ENCODE measurements at places on chromosomes 11 and 22.

DNA sequence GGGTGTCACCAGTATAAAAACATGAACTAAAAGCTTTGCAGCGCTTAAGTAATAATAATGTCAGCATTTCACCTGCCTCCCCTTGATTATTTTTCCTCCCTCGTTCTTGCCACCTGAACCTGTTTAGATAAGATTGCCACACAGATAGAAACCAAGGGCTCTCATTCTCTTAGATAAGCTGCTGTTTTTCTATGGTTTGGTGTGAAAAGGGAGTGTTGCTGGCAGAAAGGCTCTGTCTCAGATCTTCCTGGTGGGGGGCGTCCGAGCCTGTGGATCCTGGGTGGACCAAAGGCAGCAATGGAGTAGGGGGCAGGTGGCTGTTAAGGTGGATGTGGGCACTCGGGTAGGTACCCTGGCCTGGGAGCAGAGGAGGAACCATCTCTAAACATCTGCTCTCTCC is 147.5 kb downstream of the ST3GAL4 start:
- DNase-seq = no peak

DNA sequence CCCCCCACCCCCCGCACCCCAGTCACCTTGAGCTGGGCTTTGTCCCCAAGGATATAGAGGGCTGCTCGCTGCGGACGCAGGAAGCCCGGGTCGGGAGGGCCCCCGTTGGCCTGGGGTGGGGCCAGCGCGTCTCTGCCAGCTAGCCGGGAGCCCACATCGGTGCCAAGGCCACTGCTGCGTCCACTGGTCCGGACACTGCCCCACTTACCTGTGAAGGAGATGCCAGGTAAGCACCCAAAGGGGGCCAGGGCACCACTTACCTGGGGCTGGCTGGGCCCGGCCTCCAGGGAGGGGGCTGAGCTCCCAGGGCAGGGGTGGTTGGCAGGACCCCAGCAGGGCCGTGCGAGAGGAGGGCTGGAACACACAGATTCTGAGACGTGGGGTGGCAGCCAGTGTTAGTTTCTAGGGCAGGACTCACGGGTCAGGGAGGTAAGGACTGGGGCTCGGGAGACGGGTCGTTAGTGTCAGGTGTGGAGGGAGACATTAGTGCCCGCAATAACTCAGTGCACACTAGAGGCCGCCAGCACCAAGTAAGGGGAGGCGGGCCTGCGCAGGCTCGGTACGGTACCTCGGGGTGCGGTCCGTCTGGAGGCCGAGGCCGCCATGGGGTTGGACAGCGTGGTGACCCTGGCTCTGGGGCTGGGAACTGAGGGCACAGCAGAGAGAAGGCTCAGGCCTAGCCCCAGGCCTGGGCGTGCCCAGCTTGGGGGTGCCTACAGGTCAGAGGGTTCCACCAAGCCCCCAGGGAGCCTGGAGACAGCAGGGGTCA is 18.2 kb downstream of the SBF1 start:
- DNase-seq = no peak

DNA sequence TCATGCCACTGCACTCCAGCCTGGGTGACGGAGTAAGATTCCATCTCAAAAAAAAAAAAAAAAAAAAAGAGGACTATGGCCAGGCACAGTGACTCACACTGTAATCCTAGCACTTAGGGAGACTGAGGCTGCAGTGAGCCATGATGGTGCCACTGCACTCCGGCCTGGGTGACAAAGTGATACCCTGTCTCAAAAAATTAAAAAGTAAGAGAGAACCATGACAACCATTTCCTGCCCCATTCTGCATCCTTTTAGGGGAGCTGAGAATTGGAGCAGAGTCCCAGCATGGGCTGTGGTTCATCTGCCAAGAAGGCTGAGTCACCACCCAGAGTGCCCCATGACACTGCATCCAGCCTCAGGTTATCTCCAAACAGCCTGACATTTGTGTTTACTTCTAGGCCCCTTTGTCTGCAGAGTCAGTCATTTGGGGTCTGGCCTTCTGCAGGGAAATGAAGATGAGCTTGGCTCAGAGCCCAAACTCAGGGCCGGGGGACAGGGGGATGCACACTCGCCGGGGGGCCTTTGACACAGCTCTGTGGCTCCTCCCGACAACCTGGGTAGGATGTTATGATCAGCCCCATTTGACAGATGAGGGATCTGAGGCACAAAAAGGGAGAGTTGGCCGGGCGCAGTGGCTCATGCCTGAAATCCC is 4.7 kb downstream of the CSDC2 start:
- no peak for DNase-seq

DNA sequence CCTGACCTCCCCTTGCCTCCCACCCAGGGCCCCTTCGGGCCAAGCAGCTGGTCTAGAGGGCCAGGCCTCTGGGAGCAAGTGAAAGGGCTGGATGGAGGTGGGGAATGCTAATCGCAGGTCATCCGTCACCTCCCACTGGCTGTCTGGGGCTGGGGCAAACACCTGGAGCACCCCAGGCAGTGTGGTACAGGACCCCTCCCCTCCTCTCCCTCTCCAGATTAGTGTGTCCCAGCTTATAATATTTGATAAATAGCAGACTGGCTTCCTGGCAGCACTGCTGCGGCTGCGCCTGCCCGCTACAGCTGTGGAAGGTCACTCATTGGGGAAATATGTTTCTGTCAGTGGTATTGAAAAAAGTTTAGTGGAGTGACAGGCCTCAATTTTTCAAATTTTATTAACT is 90.7 kb upstream of the PHOX2A start:
- no peak for DNase-seq

DNA sequence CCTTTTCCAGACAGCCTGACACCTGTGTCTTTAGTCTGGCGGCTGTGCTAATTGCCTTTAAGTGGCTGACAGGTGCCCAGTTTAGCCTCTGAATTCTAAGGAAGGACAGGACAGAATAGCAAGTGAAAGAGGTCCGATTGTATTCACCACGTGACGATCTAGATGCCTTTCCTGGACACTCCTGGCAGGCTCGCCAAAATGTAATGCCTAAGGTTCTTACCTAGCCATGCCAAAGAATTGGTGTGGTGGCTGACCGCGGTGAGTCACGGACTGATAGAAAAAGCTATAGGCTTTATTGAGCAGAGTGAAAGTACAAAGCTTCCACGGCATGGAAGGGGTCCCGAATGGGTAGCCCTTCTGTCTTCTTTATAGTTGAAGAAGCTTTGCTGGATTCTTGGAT is 26.7 kb downstream of the ANKRD42 start:
- DNase-seq = no peak

DNA sequence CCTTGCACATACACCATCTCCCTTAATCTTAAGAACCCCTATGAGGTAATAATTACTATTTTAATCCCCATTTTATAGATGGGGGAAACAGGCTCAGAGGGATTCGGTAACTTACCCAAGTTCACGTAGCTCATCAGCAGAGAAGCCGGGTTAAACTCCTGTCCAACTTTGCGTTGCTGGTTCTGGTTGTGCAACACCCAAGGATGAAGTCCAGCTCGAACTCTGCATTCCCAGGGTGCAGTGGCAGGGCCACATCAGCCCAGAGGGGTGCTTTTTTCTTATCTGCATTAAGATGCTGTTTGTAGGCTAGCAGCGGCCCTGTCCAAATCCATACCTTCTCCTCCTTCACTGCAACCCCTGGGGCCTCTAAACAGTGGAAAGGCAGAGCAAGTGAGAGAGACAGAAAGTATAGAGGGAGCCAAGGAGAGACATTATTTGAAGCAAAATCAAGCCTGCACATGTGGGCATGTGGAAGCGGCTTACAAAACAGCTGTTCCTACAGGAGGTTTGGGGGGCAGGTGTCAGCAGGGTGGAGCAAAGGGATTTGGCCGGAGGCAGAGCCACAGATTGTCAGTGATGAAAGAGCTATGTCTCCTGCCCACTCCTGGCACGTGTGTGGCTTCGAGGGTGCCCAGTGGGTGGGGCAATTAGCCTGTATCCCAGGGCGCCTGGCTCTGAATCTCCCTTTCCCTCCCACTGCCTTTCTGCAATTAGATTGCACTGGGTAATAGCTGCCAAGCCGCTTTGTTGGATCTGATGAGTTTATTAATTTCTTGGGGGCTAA is 129.5 kb upstream of the TBCEL start:
- no peak for DNase-seq

DNA sequence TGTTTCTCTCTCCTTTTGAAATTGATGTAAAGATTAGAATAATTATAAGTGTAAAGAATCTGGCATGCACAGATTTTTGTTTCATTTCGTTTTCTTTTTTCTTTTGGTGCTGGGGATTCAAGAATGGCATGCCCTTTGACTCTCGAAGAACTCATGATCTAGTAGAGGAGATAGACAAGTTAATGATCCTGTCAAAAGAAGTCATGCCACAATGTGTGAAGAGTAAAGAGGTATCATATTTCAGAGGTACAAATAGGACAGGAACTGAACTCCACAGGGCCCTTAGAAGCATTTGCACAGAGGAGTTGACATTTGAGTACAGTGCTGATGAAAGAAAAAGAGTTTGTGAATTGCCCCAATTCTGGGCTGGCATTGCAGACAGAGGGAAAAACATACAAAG is 708.0 kb upstream of the ARHGAP42 start:
- no peak for DNase-seq

- no peak for DNase-seq
Observed at GRCh38 chr11:134313821-134314607, 17.8 kb upstream of the GLB1L2 start.

DNA sequence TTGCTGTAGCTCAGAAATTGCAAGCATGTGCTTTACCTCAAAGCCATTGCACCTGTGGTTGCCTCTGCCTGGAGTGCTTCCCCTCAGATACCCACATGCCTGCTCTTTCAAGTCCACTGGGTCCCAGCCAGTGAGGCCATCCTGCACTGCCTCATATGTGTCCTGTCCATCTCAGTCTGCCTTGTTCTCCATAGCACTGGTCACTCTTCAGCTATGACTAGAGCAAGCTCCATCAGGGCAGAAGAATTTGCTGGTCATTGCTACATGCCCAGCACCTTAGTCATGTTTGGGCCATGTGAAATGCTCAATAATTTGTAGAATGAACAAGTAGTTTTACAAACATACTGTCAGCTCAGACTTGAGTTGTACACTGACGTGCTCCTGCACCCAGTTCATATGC is 64.4 kb upstream of the HORMAD2 start:
- DNase-seq = no peak

GRCh38 chr11:36270701-36271100 is 18.5 kb downstream of the COMMD9 start:
- no peak for DNase-seq

DNA sequence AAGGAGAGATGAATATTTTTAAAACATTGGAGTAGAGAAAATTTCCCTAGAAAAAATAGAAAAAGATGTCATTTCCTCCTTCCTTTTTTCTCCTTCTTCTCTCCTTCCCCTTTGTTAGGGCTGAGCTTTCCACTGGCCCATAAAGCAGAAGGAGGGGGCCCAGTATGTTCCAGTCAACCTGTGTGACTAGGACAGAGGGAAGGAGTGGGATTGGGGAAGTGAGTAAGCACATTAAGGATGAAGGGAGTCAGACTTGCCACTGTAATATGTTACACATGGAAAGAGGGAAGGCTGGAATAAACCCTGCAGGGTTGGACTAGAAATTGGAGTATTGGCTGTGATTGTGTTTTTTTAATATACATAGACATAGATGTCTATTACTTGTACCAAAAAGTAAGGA is 20.1 kb upstream of the SPINDOC start:
- DNase-seq = no peak

DNA sequence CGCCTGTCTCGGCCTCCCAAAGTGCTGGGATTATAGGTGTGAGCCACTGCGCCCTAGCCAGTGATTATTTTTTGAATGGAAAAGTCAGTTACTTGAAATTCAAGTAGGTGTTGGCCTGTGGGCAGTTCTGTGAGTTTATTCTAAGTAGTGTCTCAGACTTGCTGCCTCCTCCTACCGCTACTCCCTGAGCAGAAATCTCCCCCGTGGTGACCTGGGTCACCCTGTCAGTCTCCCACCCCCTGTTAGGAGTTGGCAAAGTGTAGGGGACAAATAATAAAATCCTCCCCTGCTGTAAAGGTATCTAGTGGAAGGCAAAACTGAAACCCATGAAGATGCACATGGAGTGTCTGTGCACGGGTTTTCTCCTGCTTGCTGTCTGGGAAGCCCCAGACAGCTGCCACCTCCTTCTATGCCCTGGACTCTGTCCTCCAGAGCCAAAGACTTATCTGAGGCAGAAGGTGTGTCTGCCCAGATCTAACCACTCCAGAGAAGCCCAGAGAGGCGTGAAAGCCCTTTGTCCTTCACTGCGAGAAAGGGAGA is 26.3 kb downstream of the SNAP29 start:
- DNase-seq = no peak

- peak; percentile 73 for DNase-seq
Observed at GRCh38 chr11:58573451-58574104, 2.1 kb downstream of the LPXN start.

DNA sequence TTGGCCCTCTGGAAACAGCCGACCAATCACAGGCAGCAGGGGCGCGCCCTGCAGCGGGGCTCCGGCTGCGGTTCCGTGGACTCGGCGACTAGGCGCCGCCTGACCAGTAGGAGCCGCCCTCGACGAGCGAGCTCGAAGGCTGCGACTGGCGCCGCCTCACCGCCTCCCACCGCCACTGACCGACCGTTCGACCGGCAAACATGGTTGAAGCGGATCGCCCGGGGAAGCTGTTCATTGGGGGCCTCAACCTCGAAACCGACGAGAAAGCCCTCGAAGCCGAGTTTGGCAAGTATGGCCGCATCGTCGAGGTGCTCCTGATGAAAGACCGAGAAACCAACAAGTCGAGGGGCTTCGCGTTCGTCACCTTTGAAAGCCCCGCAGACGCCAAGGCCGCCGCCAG is at the start of gene RBMXL2:
Gene RBMXL2 (plus strand): TSS at position 78 of the 400 bp plus-strand sequence. CDS start 123 bp downstream, at position 201.
- no peak for DNase-seq

- no peak for DNase-seq
Observed at GRCh38 chr11:118002541-118003423, 16.6 kb downstream of the IL10RA start.

DNA sequence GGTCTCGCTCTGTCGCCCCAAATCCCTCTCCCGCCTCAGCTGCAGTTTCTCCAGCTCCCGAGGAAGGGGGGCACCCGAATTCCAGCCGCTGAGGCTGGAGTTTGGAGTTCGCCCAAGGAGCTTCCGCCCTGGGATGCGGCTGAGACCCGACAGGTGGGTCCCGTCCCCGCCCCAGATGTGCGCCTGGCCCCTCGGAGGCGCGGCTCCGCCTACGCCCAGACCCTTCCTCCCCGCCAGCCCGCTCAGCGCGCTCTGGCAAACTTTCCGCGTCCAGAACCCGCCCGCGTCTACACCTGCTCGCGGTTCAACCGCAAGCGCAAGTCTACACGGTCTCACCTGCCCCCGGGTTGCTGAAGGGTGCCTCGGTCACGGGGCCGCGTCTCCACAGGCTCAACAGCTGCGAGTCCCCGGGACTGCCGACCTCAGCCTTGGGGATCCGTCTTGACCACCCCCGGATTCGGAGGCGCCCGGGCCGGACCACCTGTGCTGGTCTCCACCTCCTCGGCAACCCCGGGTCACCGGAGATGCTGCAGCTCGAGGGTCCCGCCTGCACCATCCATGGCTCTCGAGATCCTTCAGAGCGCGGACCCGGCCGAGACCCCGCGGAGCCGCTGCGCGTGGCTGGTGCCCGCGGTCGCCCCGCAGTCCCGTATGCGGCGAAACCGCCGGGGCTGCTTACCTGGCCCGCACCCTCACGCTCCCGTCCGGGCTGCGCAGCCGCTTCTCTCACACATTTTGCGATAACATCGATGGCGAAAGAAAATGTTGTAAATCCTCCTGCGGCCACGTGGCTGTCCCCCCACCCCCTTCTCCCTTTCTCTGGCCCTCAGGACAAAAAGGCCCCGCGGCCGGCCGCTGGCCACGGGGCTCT is 63.6 kb downstream of the NFAM1 start:
- no peak for DNase-seq

Measured in cardiac muscle cell (in vitro differentiated cells and primary cell).